Femur (tissue), 1 donor: ENCODE measurements at places on chromosomes 1 and 21.

- DNase-seq, result no peak
Measured at GRCh38 chr1:64895500-64895899, 70.8 kb downstream of the JAK1 start.

- DNase-seq, result no peak
Measured at GRCh38 chr1:210441028-210441427, 112.3 kb downstream of the HHAT start.

GRCh38 chr1:89908672-89909436 lies 86.1 kb upstream of the ZNF326 start:
- no peak for DNase-seq

DNA sequence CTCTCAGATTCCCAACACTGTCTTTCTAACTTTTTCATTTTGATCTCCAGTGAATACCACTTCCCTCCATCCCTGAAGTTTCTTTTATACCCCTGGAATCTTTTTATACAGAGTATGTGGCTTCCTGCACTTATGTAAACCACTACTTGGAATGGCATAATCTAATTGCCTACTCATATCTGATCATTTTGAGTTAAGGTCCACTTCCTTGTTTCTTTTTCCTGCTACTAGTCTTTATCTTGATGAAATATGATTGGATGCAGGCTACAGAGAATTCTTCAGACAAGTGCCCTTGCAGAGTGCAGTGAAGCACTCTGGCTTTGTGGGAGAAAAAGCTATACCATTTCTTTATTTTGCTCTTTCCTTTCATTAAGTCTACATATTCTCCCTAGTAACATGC lies 325.3 kb upstream of the ADAMTS5 start:
- no peak for DNase-seq

DNA sequence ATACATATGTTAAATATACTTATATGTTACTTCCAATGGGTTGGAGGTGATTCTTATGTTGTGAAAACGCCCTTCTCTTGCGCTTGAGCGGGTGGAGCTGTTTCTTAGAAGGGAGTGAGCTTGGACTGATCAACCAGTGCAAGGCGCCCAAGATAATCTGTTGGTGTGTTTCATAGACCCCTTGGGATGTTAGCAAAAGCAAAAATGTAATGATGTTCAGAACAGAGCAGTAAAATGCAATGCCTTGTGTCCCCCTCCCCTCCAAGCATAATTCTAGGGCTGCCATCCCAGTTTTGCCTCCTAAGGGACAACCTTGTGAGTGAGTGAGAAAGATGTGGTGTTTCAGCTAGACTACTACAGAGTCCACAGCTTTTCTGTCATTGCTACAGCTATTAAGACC lies 6.2 kb upstream of the CD34 start:
- DNase-seq, result peak; percentile 77

DNA sequence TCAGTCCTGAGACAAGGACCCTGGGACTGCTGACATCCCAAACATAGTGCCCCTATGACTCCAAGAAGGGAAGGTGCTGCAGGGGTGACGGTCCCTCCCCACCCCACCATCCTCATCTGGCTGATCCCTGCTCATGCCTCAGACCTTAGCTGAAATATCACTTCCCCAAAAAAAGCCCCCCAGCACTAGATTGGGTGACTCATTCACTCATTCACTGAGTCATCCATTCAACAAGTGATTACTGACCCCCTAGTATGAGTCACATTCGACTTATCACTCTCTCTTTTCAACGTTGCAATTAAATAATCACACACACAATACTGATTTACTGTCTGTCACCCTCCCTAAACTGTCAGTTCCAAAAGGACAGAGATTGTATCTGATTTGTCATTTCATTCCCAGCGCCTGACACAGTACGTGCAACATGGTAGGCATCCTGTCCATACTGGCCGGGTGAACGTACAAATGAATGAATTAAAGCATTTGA lies 48.6 kb downstream of the HIVEP3 start:
- no peak for DNase-seq

GRCh38 chr1:234527346-234527745 lies 48.4 kb upstream of the TARBP1 start:
- no peak for DNase-seq

GRCh38 chr1:225644666-225645065 lies 8.3 kb downstream of the ENAH start:
- no peak for DNase-seq

- no peak for DNase-seq
Measured at GRCh38 chr1:244821134-244821533, 14.3 kb upstream of the COX20 start.

- no peak for DNase-seq
Measured at GRCh38 chr1:183636334-183636682, 725 bp upstream of the ARPC5 start.

- no peak for DNase-seq
Measured at GRCh38 chr1:16116002-16116401, 39.9 kb downstream of the EPHA2 start.

GRCh38 chr1:101907264-101907663 lies 89.5 kb downstream of the OLFM3 start:
- DNase-seq, result no peak
